ENCODE measurements at places on chromosomes 2 and 18. TPM values are rescaled to one million over a fixed set of nuclear protein-coding genes. Genes with fewer than 3 reads are reported as not detected.

The VIL1 gene
- 0.49 TPM for total RNA-seq

The RPRM gene
- not detected for total RNA-seq

The RUFY4 gene
- total RNA-seq: 0.27 TPM

The THUMPD2 gene
- total RNA-seq: 15.8 TPM

DNA sequence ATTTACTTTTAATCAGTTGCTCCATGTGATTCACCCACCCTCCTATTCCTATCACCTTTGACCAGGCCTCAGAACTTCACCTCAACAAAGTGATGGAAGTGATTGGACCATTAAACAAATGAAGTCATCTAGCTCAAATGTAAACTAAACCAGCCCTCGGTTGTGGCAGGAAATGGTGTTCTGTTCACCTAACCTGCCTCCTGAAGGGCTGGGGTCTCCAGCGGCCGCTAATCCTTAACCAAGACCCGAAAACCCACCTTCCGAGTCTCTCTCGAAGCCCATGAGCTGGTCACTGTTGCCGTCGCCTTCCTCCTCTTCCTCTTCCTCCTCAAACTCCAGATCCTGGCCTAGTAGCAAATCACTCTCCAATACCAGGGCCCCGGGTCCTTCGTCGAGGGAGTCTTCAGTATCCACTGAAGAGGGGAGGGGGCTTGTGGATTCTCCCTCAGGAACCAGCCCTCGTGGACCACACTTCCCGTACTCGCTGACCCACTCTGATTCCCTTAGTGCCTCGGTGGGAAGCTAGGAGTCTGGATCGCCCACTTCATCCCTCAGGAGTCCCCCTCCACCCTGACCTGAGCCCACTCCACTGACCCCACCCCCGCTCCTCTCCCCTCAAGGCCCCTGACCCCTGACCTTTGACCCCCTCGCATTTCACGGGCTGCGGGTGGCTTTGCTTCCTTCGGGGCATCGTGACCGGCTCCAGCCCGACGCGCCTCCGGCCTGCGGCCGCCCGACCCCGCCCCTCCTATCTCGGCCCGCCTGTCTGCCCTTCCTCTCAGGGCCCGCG, 503 bp downstream of the ZNF513 start:
- DNase-seq: no peak

GRCh38 chr18:78984941-78985784, 5.5 kb downstream of the SALL3 start:
- no peak for DNase-seq

DNA sequence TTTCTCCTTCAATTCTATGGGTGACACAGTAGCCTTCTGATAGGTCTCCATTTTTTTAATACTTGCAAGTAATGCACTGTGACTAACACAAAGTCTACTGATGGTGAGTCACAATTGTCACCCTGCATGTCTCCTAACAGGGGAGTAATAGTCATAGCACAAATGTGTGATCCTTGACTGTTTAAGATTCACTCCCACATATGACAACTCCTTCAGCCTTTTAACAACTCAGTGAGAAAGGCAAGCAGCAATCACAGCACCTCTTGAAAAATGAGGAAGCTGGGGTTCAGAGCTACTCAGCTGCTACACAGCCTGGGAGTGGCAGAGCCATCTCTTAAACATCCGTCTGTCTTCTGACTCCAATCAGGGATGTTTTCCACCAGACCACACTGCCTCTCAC, 63.8 kb downstream of the EHD3 start:
- DNase-seq: no peak

- no peak for DNase-seq
These were observed 258.5 kb downstream of the PAX3 start for GRCh38 chr2:222040333-222040732.

GRCh38 chr2:1771626-1772280, 27.4 kb upstream of the PXDN start:
- DNase-seq: no peak

Data from HCT116 (cell line).